ENCODE measurements at places on chromosomes 3 and 15.

DNA sequence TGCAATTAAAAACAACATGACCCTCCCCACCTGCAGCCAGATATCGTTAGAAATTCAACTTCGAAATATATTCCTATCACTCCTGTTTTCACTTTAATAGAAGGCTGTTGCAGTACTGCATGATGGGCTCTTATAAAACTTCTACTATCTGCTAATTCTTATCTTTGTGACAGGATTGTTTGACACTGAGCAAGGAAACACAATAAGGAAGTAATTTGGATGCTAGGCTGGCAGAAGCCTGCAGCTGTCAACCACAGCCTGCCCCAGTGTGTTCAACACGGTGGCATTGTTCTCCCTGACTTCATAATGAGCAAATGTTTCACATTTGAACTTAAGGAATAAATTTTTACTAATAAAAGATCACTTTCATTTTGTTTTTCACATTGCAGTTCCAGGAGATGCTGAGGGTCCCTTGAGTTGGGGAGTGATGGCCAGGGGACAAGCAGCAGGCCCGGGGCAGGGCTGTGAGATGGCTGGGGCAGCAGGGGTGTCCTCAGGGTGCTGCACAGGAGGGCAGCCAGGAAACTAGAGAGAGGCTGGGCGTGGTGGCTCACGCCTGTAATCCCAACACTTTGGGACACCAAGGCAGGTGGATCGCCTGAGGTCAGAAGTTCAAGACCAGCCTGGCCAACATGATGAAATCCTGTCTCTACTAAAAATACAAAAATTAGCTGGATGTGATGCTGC is 64.8 kb upstream of the SEC61A1 start:
- no peak for DNase-seq

DNA sequence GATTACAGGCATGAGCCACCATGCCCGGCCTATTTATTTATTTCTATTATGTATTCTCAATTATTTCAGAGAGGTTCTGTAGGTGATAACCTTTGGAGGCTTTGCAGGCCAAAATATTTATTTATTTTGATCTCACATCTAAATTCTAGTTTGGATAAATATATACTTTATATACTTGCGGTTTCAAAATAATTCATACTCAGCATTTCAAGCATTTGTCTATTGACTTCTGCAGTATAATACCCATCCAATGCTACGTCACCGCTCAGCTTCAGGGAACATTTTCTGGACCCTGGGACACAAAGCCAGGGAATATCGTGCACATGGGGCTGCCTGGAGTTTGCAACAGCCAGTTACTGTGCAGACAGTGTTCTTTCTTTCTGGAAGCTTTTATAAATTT is 22.6 kb downstream of the CGGBP1 start:
- DNase-seq: no peak

- DNase-seq: no peak
These were observed 6.0 kb downstream of the SPATA16 start for GRCh38 chr3:173135059-173135458.

- DNase-seq: no peak
These were observed 106.4 kb downstream of the FBLN2 start for GRCh38 chr3:13655061-13655913.

DNA sequence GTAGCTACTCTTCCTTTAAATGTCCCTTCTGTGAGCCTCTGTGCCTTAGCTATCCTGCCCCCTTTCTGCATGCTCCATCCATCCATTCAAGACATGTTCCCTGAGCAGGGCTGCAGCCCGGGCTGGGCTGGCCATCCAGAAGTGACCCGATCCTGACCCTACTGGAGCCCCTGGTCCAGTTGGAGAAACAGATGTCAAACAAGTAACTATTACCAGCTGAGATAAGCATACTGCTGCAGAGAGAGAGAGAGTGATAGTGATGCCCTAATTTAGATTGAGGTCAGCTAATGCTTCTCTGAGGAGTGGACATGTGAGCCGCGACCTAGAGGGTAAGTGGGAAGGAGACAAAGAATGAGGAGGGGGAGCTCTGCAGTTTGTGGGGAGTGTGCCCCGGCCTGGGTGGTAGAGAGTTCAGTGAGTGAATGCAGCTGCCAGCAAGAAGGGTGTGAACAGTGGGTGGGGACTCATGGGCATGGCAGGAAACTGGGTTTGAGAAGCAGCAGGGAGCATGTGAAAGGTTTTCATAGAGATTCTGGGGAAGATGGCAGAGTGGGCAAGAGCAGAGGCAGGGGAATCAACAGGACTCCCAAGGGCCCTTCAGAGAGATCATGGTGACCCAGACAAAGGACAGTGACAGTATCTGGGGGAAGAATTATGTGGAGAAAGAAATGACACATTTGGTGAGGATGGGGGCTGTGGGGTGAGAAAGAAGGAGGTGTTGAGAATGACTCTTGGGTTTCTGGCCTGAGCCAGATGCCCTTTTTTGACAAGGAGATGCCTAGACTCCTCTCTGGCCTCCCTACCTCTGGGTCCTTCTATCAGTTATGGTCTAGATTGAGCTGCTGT is 44.9 kb downstream of the CHCHD6 start:
- DNase-seq: no peak

- no peak for DNase-seq
These were observed 6.0 kb downstream of the TIPARP start for GRCh38 chr3:156680243-156680914.

GRCh38 chr3:49916686-49917085 is 12.9 kb downstream of the MON1A start:
- no peak for DNase-seq

GRCh38 chr3:23041918-23042696 is 161.0 kb upstream of the UBE2E2 start:
- no peak for DNase-seq

GRCh38 chr15:74311734-74312444 is 55.6 kb downstream of the CYP11A1 start:
- no peak for DNase-seq

DNA sequence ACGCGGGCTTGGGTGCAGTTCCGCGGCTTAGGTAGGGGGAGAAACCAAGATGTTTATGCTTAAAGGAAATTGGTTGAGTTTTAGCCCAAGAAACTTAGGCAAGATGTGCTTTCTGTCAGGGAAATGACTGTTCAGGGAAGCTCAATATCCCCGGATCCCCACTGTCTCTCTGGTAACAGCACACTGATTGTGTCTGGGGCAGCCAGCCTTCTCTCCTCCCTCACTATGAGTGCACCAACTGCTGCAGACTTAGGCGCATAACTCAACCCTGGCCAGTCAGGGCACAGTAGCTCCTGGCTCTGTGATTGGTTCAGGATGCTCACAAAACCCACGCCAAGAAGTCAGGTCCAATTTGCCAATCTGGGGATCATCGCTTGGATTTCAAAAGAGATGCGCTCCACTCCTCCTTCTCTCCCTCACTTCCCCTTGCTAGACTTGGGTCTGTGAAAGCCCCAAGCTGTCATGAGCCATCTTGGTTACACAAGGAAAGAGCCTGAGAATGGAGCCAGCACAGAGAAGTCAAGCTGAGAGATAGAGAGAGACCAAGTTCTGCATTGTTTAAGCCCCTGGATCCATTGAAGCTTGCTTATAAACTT is 42.5 kb upstream of the CACNA2D3 start:
- no peak for DNase-seq

GRCh38 chr15:83305704-83306291 is 21.3 kb upstream of the BNC1 start:
- DNase-seq: no peak

GRCh38 chr3:127762787-127763105 is 59.6 kb downstream of the MGLL start:
- no peak for DNase-seq

All from fibroblast of skin of left biceps (primary cell).